ENCODE measurements at places on chromosomes 4 and X.

DNA sequence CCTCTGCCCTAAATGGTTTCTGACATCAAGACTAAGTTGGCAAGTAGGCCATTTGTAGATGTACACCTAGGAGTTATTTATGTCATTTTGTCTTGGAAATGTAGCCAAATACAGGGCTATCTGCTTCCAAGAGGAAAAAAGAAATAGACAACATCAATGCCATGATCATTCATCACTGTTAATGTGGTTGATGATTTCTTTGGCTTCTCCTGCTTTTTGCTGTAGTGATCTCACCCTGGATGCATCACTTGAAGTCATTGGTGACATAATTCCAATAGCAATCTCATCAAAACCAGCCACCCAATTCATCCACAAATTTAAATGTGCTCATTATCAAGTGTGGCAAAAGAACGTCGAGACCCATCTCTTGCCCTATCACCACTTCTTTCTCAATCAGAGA lies 222.6 kb upstream of the PPARGC1A start:
- no peaks in the 10 kb centered on the region for H3K27me3 ChIP-seq
- DNase-seq = no peak
- peaks cover 3% of the 10 kb centered on the region for H3K36me3 ChIP-seq
- H3K4me3 ChIP-seq = no peak overlapping the region

DNA sequence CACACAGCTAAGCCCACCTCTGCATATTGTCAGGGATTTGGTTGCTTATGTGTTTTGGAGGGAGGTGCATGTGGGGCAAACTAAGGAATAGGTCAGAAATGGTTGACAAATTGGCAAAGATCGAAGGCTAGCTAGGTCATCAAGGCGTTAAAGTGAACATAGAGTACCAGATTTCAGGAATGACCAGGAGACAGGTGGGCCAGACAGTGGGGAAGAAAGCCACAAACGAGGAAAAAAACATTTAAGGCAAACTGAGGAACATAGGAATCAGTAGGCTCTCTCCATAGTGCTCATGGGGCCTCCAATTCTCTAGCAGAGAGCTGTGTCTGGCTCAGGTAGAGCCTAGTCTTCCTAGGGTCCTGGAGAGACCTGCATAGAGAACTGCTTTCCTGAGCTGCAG lies 57.4 kb downstream of the CNGA2 start:
- H3K4me1 ChIP-seq = no peaks in the 10 kb centered on the region
- no peaks in the 10 kb centered on the region for H3K27me3 ChIP-seq
- no peak overlapping the region for H3K27ac ChIP-seq
- no peaks in the 10 kb centered on the region for H3K36me3 ChIP-seq
- H3K4me3 ChIP-seq = no peak overlapping the region
- DNase-seq = no peak

GRCh38 chrX:123442764-123443163 lies 258.7 kb downstream of the GRIA3 start:
- no peak overlapping the region for H3K4me3 ChIP-seq
- no peaks in the 10 kb centered on the region for H3K27me3 ChIP-seq
- DNase-seq = no peak
- H3K4me1 ChIP-seq = no peaks in the 10 kb centered on the region
- H3K27ac ChIP-seq = no peak overlapping the region
- no peaks in the 10 kb centered on the region for H3K36me3 ChIP-seq

DNA sequence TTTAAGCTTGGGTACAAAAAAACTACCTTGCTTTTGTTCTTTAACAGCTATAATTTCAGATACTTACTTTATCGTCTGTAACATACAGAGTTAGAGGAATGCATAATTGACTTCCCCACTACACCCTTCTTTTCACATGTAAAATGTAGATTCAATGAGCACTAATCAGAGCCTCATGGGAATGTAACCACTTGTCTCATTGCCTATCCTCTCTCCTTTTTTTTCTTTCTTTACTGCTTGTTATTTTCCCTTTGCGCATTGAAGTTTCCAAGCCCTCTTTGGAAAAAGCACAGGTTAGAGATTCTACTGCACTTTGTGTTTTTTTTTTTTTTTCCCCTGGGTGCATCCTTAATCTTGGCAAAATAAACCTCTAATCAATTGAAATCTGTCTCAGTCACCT lies 965.1 kb upstream of the PABPC4L start:
- no peaks in the 10 kb centered on the region for H3K4me1 ChIP-seq
- no peak overlapping the region for H3K4me3 ChIP-seq
- no peak for DNase-seq
- no peaks in the 10 kb centered on the region for H3K27me3 ChIP-seq

- no peaks in the 10 kb centered on the region for H3K4me1 ChIP-seq
- H3K27me3 ChIP-seq = peaks cover 33% of the 10 kb centered on the region
- DNase-seq = no peak
- H3K4me3 ChIP-seq = no peak overlapping the region
These were observed 49.4 kb downstream of the ANXA3 start for GRCh38 chr4:78601013-78601412.

DNA sequence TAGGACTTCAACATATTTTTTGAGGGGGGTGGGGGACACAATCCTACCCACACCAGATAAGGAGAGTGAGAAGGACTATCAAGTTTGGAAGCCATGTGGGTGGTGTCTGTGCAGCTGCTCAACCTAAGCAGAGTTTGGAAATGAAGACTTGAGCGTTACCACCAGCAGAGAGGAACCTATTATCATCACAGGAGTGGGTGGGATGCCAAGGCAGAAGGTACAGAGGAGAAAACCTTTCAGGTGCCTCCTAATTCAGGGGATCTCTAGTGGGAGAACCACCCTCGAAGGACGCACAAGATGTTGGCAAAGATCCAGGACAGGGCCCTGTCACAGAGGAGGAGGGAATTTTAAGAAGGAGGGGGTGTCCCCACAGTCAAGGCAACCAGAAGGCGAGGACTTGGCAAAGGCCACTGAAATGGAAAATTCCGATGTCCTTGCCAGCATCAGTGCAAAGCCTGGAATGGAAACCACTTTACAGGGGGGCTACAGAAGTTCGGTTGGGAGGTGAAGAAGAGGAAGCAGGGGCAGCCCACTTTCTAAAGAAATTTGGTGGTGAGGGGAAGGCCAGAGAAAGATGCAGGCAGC lies 8.4 kb upstream of the GPM6B start:
- H3K27ac ChIP-seq = no peak overlapping the region
- H3K4me3 ChIP-seq = no peak overlapping the region
- peaks cover 23% of the 10 kb centered on the region for H3K27me3 ChIP-seq
- H3K36me3 ChIP-seq = no peaks in the 10 kb centered on the region

GRCh38 chrX:10049236-10049635 lies 82.1 kb downstream of the CLDN34 start:
- H3K27ac ChIP-seq = no peak overlapping the region
- no peak overlapping the region for H3K4me3 ChIP-seq
- no peak for DNase-seq
- H3K27me3 ChIP-seq = no peaks in the 10 kb centered on the region

DNA sequence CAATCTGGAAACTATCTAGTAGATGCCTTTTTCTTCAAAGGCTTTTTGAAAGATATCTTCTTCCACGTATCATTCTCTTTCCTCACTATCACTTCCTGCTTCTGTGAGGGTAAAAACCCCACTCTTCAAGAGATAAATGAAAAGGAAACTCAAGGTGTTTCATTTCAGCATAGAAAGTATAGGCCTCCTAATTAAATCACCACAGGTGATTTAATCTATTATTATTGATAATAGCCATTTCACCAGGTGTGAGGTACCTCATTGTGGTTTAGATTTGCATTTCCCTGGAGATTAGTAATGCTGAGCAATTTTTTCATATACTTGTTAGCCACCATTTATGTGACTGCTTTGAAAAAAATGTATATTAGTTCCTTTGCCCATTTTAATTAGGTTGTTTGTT lies 92.0 kb upstream of the EMCN start:
- peak overlapping the region; percentile 3 for H3K27ac ChIP-seq
- no peaks in the 10 kb centered on the region for H3K27me3 ChIP-seq
- peaks cover 5% of the 10 kb centered on the region for H3K36me3 ChIP-seq
- H3K4me1 ChIP-seq = no peaks in the 10 kb centered on the region

GRCh38 chr4:151429957-151430570 lies 21.1 kb downstream of the FHIP1A start:
- no peaks in the 10 kb centered on the region for H3K4me1 ChIP-seq
- no peak for DNase-seq
- H3K36me3 ChIP-seq = no peaks in the 10 kb centered on the region
- no peak overlapping the region for H3K4me3 ChIP-seq
- peaks cover 29% of the 10 kb centered on the region for H3K27me3 ChIP-seq

GRCh38 chrX:30248854-30249253 lies 1.9 kb downstream of the MAGEB1 start:
- no peaks in the 10 kb centered on the region for H3K4me1 ChIP-seq
- H3K4me3 ChIP-seq = no peak overlapping the region
- H3K36me3 ChIP-seq = no peaks in the 10 kb centered on the region
- no peak for DNase-seq
- H3K27ac ChIP-seq = no peak overlapping the region

- peak overlapping the region; percentile 2 for H3K4me3 ChIP-seq
- H3K27me3 ChIP-seq = peaks cover 12% of the 10 kb centered on the region
- DNase-seq = no peak
- H3K36me3 ChIP-seq = no peaks in the 10 kb centered on the region
These were observed 180.4 kb downstream of the CPEB2 start for GRCh38 chr4:15182600-15183220.

- DNase-seq = no peak
- no peak overlapping the region for H3K4me3 ChIP-seq
- H3K27ac ChIP-seq = no peak overlapping the region
- H3K36me3 ChIP-seq = peaks cover 13% of the 10 kb centered on the region
- H3K27me3 ChIP-seq = no peaks in the 10 kb centered on the region
- H3K4me1 ChIP-seq = peaks cover 27% of the 10 kb centered on the region
These were observed 140.5 kb downstream of the KLHL8 start for GRCh38 chr4:87079967-87080366.

DNA sequence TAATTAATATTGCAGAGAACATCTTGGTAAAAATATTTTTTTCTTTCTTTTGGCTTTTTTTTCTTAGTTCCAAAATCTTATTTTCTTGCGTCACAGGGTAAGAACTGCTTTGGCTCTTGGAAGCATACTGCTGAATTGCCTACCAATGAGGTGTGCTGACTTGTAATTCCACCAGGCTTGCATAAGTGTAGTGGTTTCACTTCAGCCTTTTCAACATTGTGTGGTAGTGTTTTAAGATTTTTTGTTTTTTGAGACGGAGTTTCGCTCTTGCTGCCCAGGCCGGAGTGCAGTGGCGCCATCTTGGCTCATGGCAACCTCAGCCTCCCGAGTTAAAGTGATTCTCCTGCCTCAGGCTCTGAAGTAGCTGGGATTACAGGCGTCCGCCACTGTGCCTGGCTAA lies 42.4 kb downstream of the N4BP2 start:
- no peak for DNase-seq
- peaks cover under 1% of the 10 kb centered on the region for H3K36me3 ChIP-seq
- peaks cover 2% of the 10 kb centered on the region for H3K4me1 ChIP-seq
- no peak overlapping the region for H3K4me3 ChIP-seq
- H3K27ac ChIP-seq = no peak overlapping the region

GRCh38 chrX:39427906-39428305 lies 626.6 kb downstream of the MID1IP1 start:
- no peak for DNase-seq
- no peaks in the 10 kb centered on the region for H3K27me3 ChIP-seq

DNA sequence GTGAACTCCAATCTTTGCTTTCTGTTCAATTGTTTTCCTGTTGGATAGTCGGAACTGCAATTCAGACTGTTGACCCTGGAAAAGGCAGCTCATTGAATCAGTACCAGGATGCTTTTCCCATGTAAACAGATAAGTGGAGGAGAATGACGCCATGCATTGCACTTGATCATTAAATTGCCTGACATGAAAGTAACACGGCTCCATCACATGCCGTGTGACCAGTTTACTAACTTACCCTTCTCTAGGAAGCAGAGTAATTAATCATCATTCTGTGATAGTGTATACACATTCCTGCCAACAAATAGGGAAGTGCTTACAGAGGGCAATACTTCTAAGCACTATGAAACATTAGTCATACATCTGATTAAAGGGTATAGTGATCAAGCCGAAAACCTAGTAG lies 101.4 kb downstream of the PPARGC1A start:
- no peak overlapping the region for H3K27ac ChIP-seq
- DNase-seq = no peak
- no peaks in the 10 kb centered on the region for H3K36me3 ChIP-seq
- no peaks in the 10 kb centered on the region for H3K27me3 ChIP-seq
- H3K4me1 ChIP-seq = no peaks in the 10 kb centered on the region

- H3K4me3 ChIP-seq = no peak overlapping the region
- H3K27ac ChIP-seq = no peak overlapping the region
- no peaks in the 10 kb centered on the region for H3K36me3 ChIP-seq
These were observed 126.6 kb downstream of the SH3RF1 start for GRCh38 chr4:169144061-169144600.

DNA sequence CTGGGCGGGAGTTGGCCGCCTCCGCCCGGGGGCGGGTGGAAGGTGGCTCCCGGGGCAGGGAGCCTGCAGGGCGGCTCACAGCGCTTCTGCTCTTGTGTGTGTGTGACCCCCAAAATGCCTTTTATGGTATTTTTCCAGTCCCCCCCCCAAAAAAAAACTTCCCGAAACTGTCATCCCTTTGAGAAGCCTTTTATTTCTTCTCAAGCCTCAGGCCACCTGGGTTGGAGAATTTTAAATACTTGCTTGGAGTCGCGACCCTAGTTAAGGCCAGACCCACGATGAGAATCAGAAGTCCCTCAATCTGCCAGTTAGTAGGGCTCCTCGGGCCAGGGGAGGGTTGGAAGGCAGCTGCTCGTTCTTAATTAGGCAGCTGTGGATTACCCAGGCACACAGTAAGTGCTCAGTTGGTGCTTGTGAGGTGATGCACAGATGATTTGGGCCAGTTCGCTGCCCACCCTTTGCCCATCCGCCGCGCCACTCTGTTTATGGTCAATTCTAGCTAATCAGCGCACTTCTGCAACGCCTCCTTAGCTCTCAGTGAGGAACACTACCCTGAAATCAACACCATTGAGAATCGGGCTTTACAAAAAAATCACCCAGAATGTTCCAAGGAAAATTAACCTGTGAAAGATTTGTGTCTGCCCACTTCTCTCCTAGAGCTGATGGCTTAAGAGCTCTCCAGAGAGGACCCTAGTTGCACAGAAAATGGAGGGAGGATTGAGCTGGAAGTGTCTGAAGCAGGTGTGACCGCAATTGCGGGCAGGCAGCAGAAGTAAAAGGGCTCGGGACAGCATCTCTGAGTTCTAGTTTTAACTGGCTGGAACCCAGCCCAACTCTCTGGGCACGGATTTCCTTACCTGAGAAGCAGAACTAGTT lies 648 bp upstream of the SCD5 start:
- peaks cover 8% of the 10 kb centered on the region for H3K36me3 ChIP-seq
- H3K27ac ChIP-seq = no peak overlapping the region
- peaks cover 5% of the 10 kb centered on the region for H3K27me3 ChIP-seq
- DNase-seq = no peak
- peak overlapping the region; percentile 88 for H3K4me3 ChIP-seq

- peak overlapping the region; percentile 11 for H3K27ac ChIP-seq
- H3K4me1 ChIP-seq = peaks cover 33% of the 10 kb centered on the region
- DNase-seq = no peak
- H3K4me3 ChIP-seq = no peak overlapping the region
These were observed 57.3 kb downstream of the FRYL start for GRCh38 chr4:48722509-48723446.

- no peaks in the 10 kb centered on the region for H3K27me3 ChIP-seq
- peaks cover 5% of the 10 kb centered on the region for H3K36me3 ChIP-seq
- H3K27ac ChIP-seq = no peak overlapping the region
- H3K4me3 ChIP-seq = peak overlapping the region; percentile 17
These were observed 30.8 kb downstream of the DAPP1 start for GRCh38 chr4:99847362-99847976.
